Pulmonary artery endothelial cell (primary cell): ENCODE measurements at places on chromosomes 7 and 10. TPM values are rescaled to one million over a fixed set of nuclear protein-coding genes. Genes with fewer than 3 reads are reported as not detected.

DNA sequence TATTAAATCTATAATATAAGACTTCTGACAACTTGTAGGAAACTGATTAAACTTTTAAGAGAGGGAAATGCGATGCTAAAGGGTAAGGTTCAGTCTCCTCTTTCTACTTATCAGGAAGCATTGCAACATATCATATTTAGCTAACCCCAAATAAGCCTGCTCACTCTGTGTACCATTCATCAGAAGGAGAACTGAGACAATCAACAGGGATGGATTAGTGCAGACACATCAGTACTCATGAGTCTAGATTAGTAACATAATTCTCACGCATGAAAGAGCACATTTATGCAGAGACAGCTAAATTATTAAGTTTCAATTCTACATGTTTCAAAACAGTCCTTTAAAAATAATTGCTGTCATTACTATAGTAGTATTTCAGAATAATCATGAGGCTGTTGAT, 354.2 kb upstream of the ZWINT start:
- DNase-seq = no peak

PUS7 gene
- total RNA-seq = 29.2 and 37.9 TPM in 2 replicates

DNA sequence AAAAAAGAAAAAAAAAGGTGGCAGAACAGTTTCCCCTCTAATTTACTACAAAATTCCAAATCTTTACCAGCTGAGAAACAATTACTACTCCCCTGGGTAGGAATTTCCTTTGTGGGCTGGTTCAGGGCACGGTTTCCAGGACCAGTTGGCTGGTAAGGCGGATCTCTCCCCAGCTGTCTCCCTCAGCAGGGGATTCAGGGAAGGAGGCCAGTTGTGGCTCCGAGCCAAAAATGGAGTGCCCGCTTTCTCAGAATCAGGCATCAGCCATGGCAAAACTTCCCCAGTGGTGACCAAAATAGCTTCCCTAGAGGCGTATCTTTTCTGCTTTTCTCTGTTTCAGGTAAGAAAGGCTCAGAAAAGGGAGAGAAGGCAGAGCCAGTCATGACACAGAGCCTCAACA, 91.2 kb downstream of the ZNF22 start:
- DNase-seq = no peak

TFAM gene
- 58.6 and 61.0 TPM in 2 replicates for total RNA-seq

DNA sequence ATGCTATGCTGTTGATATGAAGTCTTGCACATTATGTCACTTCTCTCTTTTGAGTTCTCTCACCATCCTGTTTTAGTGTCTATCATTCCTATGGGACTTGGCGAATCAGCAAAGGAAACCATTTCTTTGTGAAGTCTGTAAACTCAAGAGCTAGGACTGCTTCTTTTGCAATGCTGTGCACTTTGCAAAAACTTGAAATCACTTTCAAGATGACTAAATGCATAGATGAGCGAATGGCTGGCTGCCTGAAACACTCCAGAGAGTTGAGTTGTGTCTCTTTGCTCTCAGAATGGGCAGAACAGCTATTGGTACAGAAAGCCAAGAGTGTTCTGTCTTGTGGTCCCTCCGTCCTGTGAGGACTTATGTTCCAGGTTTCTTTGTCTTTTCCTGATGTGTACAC, 18.3 kb upstream of the ELMO1 start:
- DNase-seq = no peak

UCN3 gene
- total RNA-seq = not detected in 2 replicates

- no peak for DNase-seq
These were observed 952 bp downstream of the DIP2C start for GRCh38 chr10:688312-689120.

GRCh38 chr10:110651044-110651958, 7.2 kb downstream of the RBM20 start:
- DNase-seq = no peak

GRCh38 chr7:73648593-73649332, 18.9 kb upstream of the VPS37D start:
- DNase-seq = no peak

DNA sequence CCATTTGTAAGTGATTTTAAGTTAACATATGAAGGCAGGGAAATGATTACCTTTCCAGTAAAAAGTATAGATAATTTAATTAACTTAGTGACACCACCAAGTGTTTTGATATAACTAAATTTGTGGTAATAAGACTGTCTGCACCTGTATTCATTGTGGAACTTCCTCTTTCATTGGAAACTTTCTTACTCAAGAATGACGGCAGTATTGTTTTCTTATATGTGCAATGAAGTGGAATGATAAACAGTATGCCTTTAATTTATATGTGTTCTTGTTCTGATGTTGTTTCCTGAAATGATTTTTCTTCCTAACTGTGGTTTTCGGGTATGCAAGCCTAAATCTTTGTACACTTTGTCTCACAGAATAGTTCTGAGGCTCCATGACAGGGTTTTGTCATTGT, 46.4 kb downstream of the CASD1 start:
- DNase-seq = no peak

CCT6A gene
- 394 and 428 TPM in 2 replicates for total RNA-seq

- DNase-seq = no peak
These were observed 39.9 kb downstream of the LDB3 start for GRCh38 chr10:86708068-86708782.

- no peak for DNase-seq
These were observed 19.8 kb upstream of the HIPK2 start for GRCh38 chr7:139797607-139798006.

LBX1 gene
- not detected in 2 replicates for total RNA-seq

DNA sequence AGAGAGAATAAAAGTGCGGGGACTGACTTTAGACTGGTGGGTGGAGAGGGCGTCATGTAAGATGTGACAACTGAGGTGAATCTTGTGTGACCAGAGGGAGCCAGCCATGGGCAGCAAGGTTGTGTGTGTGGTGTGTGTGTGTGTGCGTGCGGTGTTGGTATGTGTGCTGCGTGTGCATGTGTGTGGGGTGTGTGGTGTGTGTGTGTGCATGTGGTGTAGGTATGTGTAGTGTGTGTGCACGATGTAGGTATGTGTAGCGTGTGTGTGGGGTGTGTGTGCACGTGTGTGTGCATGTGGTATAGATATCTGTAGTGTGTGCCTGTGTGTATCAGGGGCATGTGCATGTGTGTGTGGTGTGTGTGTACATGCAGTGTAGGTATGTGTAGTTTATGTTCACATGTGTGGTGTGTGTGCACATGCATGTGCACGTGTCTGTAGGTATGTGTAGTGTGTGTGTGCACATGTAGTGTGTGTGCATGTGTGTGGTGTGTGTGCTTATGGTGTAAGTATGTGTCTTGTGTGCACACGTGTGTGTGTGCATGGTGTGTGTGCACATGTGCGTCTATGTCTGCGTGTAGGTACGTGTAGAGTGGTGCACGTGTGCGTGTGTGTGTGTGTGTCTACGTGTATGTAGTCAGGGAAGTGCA, 312.3 kb upstream of the MKI67 start:
- DNase-seq = no peak

TRIM73 gene
- 0.67 and 0.73 TPM in 2 replicates for total RNA-seq
